ENCODE measurements at places on chromosomes 4 and X.
A peak's percentile ranks its signal among the peaks of the same experiment; 100 is the strongest.

GRCh38 chr4:182929296-182929695 is 12.1 kb upstream of the DCTD start:
- DNase-seq, result no peak

GRCh38 chrX:106621836-106622235 is 10.1 kb downstream of the RADX start:
- no peak for DNase-seq

DNA sequence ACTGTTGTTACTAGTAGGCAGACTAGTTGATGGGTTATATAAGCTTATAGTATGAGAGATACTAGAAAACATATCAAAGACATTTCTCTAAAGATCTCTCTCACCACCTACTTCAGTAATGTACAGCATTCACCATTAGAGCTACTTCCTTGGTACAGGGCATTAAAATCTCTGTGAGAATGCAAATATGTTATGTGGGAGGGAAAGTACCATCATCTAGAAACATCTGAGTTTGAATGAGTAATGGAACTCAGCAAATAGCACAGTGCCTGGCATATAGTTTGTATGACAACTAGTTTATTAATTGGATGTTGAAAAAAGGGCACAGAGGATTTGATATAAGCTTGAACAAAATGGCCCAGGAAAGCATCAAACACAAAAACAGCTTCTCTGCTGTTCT is 211.1 kb downstream of the GLUD2 start:
- no peak for DNase-seq

DNA sequence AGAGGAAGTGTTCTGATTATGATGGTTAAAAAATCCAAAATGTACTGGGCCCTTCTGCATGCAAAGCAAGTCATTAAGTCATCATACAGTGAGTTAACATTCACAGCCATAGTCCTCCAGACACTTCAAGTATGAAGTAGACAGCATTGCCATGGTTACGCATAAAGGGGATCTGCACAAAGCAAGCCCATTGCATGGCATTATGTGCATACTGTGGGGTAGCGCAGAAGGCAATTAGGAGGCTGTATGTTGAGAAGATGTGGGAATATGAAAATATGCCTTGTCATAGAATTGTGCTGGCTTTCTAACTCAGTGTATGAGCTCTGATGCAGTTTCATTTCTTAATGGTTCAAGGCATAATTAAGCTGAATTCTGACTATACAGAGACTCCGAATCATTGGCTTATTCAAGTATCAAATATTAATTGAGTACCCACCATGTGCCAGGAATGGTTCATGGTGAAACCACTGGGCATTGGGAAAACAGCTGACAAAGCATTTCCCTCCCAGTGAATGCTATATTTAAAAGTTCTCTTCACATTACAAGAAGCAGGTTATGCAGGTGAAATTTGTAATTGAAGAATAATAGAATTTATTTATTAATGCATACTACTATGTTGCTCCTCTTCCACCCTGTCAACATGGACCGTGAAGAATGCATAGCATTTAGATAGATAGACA is 588.9 kb downstream of the ZNF674 start:
- no peak for DNase-seq

- DNase-seq, result no peak
Measured at GRCh38 chrX:70480660-70481018, 36.0 kb downstream of the DLG3 start.

DNA sequence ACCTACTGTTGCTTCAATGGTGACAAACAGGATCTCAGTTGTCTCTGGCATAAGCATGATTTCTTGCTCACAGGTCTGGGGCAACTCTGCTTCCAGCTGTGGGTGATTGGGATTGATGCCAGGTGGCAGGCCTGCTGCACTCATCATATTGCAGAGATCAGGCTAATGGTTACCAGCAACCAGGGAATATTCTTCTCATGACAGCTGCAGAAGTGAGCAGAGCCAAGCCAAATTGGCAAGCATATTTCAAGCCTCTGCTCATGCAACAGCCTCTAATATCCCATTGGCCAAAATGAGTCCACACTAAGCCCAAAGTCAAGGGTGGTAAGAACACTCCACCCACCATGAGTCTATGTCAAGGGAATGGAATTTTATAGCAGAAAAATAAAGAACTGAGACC is 26.7 kb upstream of the TBC1D19 start:
- no peak for DNase-seq

DNA sequence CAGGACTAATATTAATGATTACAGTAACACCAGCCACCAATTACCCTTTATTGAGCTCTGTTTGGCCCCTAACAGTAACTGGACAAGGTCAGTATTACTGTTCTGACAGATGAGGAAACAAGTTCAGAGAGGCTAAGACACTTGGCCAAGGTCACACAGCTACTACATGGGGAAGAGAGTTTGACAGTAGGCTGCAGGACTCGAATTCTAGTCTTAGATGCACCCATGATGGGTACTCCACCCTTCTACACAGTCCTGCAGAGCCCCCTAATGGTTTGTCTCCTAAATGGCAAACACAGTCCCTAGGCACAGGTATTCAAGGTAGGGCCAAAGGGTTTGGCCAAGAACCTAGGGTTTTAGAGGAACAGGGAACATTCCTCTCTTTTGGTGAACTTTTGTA is 93.9 kb downstream of the NSUN7 start:
- peak; percentile 43 for DNase-seq

DNA sequence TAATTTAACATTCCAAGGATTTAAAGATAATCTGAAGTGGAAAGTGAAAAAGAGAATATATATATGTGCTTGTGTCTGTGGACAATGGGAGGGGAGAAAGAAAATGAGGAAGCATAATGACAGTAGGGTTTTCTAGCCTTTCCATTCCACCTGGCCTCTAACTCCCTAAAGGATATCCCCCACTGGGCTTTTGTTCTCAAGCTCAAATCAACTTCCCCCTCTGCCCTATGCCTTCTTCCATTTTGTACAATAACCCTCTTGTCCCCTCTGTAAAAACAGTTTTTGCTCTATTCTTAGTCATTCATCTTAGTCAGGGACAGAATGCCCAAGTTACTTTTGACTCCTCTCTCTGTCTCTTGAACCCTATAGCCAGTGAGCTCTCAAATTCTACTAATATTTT is 23.6 kb downstream of the ANTXR2 start:
- no peak for DNase-seq

GRCh38 chr4:162770761-162771490 is 395.8 kb downstream of the NAF1 start:
- no peak for DNase-seq

- no peak for DNase-seq
Measured at GRCh38 chrX:130550351-130550750, 148.6 kb downstream of the RBMX2 start.

- peak; percentile 34 for DNase-seq
Measured at GRCh38 chr4:112075129-112075753, 70.0 kb upstream of the FAM241A start.

DNA sequence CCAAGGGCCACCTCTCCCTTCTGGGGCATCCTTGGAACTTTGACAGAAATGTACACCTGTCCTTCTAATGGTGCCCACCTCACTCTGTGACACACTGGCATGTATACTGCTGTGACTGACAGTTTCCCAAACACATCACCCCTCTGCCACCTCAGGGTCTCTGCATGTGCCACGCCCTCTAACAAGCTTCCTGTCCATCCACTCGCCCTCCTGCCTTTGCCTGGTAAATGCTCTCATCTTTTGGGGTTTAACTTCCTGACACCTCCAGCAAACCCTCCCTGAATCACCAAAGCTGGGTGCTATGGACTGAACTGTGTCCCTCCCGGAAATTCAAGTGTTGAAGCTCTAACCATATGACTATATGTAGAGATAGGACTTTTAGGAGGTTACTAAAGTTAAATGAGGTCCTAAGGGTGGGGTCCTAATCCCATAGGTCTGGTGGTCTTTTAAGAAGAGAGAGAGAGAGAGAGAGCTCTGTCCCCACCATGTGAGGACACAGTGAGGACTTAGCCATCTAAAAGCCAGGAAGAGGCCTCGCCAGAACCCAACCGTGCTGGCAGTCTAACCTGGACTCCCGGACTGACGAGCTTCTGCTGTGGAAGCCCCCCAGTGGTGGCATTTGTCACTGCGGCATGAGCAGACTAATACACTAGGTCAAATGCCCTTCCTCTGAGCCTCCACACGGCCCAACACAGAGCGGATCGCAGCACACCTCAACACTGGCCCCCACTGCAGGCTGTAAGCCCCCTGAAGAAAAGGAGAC is 95.6 kb downstream of the AFAP1 start:
- DNase-seq, result peak; percentile 87

DNA sequence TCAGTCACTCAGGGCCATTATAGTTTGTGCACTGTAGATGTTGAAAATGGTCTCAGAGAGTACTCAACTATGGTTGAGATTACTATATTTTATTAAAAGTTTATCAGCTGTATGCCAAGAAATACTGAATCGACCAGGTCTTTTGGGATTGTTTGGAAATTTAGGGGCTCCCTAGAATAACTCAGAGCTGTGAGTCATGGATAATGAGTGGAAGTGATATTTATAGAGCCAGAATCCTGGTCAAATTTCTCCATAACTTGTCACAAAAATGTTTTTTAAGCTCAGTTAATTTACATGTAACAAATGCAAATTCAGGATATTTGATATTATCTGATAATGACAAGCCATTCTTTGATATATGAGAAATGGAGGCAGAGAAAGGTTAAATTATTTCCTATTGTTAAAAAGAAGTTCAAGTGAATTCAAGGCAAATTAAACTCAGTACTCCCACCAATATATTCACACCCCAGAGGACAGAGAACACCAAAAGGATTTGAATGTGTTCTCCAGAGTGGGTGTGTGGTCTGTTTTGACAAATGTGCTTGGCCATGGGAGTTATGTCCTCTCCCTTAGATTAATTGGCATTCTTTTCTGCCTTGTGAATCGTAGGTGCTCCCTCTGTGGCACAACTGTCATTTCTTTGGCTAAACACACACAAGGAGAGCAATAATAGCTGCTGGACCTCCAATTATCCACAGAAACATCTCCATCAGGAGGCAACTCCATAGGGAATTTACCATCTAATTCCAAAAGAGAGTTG is 37.7 kb downstream of the ARHGAP24 start:
- no peak for DNase-seq

DNA sequence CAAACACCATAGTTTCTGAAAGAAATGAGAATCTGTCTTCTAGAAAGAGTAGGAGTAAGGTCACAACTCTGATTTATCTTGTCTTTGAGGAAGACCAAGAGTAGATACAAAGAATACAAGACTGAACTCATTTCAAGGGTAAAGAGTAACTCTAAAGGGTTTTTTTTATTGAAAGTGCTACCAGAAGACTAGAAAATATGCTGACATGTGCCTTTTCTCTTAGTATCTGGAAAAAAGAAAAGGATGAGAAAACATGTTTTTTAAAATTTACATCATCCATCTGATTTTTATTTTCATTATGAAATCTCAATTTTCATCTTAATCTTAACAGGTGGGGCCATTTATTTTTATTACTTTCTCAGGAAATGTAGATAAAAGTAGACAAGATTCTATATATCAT is 43.0 kb downstream of the UNC5C start:
- no peak for DNase-seq

- peak; percentile 56 for DNase-seq
Measured at GRCh38 chr4:123444290-123444731, 47.7 kb downstream of the SPRY1 start.
